Fibroblast of pulmonary artery (primary cell): ENCODE measurements at places on chromosomes 1 and 21.

DNA sequence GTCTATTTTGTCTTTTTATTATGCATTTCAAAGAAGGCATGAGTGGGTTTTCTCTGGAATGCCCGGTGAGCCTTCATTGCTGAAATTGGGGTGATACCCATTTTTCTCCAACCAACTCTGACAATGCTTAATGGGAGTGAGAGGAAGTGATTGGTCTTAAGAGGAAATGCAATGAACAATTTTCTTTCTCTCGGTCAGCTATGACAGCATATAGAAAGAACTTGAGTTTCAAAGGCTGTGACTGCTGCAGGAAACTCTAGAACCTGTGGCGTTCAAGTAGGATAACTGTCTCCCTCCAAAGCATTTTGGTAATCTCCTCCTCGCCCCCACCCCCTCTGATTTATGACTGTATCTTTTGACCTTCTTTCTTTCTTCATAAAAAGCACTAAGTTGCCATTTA is 155.9 kb downstream of the LYPLAL1 start:
- DNase-seq, result peak; percentile 69

GRCh38 chr1:74842726-74843125 is 109.8 kb downstream of the TYW3 start:
- DNase-seq, result no peak

DNA sequence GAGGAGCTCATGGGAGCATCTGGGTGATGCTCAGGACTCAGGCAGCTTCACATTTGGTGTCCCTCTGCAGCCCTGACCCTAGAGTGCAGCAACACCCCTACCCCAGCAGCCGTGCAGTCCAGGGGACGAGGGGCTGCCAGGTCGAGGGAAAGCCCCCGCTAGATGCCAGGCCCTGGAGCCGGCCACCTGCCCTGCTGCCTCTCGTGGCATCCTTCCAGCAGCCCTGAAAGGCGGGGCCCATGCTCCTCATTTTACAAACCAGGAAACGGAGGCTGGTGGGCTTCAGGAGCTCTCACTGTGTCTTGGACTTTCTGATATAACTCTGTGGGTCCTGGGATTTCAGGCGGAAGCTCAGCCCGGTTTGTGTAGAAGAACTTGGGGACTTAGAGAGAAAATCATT is 120.5 kb upstream of the WNT4 start:
- no peak for DNase-seq

DNA sequence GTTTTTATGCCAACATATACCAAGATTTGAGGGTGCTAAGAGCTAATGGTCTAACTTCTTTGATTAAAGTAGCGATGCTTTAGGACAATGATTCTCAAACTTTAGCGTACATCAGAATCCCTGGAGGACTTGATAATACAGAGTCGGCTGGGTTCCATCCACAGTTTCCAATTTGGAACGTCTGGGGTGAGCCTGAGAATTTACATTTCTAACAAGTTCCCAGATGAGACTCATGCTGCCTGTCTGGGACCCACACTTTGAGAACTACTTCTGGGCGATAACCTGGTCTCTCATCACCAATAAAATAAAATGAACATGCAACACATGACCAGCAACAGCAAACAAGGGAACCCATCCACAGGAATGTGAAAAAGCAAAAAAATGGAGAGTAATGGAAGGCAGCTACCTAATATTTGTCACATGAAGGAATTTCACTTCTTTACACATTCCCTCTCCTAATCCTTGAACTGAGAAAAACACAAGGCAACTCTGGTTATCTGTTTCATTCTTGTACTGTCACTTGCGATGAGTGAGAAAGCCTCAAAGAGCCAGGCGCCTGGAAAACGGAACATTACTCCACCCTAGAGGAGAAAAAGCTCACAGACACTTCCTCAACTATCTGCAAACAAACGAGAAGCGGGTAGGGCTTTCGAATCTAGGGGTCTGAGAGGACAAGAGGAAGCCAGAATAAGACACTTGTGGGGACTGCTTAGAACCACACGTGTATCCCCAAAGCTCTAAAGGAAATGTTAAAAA is 14.0 kb downstream of the HSF2BP start:
- DNase-seq, result peak; percentile 92

- no peak for DNase-seq
Measured at GRCh38 chr1:15251857-15252835, 5.1 kb downstream of the FHAD1 start.

DNA sequence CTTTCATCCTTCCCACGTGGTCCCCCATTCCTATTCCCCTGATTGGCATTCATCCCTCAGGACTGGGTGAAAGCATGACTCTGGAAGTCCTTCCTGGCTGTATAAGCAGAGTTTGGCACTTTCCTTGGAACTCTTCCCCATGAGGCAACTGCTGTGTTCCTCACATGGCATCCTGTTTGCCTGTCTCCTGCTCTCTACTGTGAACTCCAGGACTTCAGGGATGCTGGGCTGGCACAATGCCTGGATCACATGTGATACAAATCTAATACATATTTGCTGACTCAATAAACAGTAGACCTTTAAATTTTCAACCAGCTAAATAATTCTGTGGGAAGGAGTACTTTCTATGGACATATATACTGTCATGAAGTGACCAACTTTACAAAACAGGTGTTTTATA is 46.8 kb upstream of the EDEM3 start:
- DNase-seq, result peak; percentile 74

DNA sequence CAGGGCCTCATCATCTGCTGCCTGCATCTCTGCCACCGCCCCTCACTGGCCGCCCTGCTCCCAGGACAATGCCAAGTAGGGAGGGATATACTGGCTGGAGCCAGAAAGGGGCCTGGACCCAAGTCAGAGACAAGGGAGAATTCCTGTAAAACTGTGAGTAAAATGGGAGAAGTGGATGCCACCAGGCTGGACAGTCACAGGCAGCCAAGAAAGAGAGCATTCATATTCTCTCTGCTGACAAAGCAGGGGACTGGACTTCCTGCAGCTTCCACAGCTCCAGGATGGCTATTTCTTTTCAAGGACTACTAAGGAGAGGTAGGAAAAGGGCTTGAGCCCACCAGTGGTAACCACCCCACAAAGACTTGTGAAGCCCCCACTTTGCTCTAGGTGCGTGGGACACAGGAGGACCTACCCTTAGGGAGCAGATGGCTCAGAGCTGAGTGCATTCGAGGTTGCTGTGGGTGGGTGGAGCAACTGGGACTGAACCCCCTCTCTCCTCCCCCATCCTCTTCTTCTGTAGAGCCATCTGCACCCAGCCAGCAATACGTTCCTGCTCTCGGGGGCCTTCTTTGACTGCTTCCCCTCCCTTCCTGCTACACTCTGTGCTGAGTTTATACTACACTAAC is 57.5 kb downstream of the GLIS1 start:
- DNase-seq, result no peak
